Thymus (tissue), 14 donors: ENCODE measurements at places on chromosomes 7 and 10.

- DNase-seq = no peak
Measured at GRCh38 chr10:70227548-70228320, 5.5 kb downstream of the PPA1 start.

- DNase-seq = no peak
Measured at GRCh38 chr10:77849039-77849664, 77.4 kb downstream of the DLG5 start.

GRCh38 chr10:69018613-69019012 lies 30.0 kb downstream of the KIFBP start:
- DNase-seq = no peak

- no peak for DNase-seq
Measured at GRCh38 chr7:119545118-119545517, 727.9 kb upstream of the KCND2 start.

- no peak for DNase-seq
Measured at GRCh38 chr10:62960416-62960815, 144.2 kb upstream of the EGR2 start.
